ENCODE measurements at places on chromosomes 3 and 15. TPM values are rescaled to one million over a fixed set of nuclear protein-coding genes. Genes with fewer than 3 reads are reported as not detected.

SEMA3F gene
- 11.5 TPM for total RNA-seq

GOLGA8J gene
- not detected for total RNA-seq

CYP8B1 gene
- not detected for total RNA-seq

C3orf85 gene
- 31.9 TPM for total RNA-seq

GRCh38 chr3:18557216-18557615, 132.1 kb upstream of the SATB1 start:
- no peak for DNase-seq

- peak; percentile 94 for DNase-seq
Observed at GRCh38 chr3:47420511-47421484, 40.0 kb downstream of the PTPN23 start.

DNA sequence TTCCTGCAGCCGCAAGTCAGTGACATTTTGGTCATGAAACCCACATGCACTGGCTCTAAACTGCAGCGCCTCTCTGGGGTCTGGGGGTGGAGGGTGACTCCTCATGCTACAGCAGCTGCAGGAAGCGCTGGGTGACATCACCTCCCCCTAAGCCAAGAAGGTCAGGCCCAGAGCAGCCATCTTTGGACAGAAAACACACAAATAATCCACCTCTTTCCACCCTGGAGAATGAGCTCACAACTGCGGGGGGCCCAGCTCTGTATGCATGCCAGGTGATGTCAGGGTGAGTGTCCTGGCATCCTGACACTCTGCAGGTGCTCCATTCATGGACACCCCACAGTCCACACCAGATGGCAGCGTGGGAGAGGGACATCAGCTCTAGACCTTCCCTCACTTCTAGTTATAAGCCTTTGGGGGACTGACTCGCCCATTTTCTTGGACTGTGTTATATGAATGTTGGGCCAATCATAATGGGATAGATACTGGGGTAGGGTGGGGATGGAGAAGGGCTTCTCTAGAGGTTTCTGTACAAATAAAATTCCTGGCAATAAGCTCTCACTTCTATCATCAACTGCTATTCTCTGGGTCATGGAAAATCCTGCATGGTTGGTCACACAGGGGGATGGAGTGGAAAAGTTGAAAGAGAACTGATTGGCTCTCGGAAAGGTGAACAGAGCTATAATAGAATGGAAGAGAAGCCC, 70.7 kb upstream of the THBS1 start:
- no peak for DNase-seq
